ENCODE measurements at places on chromosomes 7 and 10.

DNA sequence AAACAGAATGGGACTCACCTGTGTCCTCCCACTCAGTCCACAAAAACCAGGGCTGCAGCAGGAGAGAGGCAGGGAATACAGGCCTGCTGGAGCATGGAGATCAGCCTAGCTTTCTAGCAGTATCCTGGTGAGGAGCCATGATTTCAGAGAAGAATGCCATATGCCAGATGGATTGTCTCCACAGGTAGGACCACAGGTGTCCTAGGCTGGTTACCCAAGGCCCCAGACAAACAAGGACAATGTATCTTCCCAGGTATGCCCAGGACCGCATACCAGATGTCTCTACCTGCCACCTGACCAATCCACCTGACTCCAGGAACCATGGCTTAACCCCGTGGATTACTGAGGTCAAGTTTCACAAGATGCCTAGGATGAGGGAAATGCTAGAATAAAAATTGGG lies 295.4 kb upstream of the NPSR1 start:
- no peak for DNase-seq

DNA sequence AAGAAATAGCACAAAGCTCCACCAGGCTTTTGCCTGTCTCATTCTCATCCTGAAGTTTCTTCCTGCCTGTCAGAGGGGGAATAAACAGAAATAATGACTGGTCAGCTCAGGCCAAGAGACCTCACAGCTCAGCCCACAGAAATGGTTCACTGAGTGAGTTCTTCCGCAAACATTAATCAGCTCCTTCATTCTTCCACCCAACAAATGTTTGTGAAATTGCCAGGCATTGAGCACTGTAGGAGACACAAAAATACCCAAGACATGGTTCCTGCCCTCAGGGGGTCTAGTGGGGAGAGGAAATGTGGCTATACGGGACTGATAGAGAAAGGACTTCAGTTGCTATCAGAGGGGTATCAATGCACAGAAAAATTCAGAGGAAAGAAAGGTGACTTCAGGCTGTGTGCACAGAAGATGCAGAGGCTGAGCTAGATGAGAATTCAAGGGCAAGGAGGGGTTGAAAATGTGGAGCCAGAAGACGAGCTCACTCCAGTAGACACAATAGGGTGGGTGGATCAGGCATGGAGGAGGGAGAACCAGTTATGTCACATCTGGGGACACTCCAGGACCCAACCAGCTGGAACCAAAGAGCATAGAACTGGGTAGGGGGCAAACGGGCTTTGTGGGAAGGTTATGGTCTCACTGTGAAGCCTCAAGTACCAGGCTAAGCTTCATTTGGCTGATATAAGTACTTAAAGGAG lies 20.9 kb downstream of the MYOF start:
- DNase-seq: no peak

DNA sequence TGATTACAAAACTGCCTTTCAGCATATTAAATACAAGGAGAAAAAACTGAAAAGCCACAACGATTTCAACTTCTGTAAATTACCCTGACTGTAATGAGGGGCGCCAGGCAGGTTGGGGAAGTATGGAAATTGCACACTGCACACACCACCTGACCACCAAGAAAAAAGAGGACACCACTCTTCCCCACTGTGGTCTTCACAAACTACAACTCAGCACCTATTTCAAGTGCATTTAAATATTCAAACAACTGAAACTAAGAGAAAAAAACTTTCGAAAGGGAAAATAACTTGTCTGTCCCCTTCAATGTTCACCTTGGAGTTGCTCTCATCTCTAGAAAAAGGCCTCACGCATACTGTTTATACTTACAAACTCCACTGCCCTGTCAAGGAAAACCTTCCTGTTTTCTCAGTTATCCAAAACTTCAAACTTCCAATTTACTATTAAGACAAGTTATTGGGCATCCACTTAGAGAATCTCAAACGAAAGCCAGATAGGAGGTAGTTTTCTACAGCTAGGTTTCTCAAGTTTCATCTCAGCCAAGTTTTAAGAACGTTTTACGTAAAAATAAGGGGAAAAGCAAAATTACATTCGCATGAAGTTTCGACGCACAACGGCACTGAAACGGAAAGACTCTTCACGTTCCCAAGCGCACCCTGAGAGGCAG lies 1.4 kb downstream of the LARP4B start:
- DNase-seq: no peak

- no peak for DNase-seq
Measured at GRCh38 chr7:25361387-25361786, 133.1 kb upstream of the NPVF start.

GRCh38 chr7:116862234-116862950 lies at the start of gene CAPZA2:
CAPZA2 (plus strand) TSS chr7:116862587; CDS start chr7:116862612, 25 bp downstream.
- peak; percentile 97 for DNase-seq

GRCh38 chr7:79507131-79507530 lies 53.7 kb upstream of the MAGI2 start:
- DNase-seq: no peak

GRCh38 chr7:129417073-129417472 lies 17.2 kb upstream of the STRIP2 start:
- no peak for DNase-seq

All from nephron progenitor cell (in vitro differentiated cells).